ENCODE measurements at places on chromosomes 1 and 21.

DNA sequence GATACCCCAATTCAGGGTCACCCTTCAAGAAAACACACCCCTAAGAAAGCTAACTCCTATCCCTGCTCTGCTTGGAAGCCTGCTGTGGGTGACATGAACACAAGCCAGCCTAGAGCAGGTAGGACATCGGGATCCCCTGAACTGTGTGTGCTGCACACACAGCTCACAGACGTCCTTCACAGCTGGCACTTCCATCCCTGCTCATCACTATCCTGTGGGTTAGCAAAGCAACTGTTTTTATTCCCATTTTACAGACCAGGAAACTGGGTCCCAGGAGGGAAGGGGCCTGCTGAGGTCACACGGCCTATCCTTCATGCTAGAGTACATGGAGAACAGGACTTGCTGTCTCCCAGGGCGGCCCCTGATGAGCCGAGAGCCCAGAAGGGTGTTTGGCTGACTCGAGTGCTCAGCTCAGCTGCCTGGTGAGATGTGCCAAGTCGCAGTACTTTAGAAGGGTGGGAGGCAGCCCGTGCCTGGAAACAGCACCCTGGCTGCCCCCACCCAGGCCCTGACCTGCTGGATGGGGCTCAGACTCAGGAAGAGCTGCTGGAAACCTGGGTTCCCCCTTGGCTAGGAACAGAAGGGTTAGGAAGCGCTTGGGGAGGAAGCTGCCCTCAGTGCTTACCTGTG lies 28.3 kb upstream of the BTG2 start:
- DNase-seq: no peak

DNA sequence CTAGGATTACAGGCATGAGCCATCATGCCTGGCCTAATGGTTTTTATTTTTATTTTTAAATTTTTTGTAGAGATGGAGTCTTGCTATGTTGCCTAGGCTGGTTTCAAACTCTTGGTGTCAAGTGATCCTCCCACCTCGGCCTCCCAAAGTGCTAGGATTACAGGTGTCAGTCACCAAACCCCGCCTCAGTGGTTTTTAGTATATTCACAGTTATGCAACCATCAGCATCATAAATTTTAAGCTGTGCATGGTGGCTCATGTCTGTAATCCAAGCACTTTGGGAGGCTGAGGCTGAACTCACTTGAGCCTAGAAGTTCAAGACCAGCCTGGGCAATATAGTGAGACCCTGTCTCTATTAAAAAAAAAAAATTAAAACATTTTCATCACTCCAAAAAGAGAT lies 28.6 kb downstream of the PIK3CD start:
- no peak for DNase-seq

DNA sequence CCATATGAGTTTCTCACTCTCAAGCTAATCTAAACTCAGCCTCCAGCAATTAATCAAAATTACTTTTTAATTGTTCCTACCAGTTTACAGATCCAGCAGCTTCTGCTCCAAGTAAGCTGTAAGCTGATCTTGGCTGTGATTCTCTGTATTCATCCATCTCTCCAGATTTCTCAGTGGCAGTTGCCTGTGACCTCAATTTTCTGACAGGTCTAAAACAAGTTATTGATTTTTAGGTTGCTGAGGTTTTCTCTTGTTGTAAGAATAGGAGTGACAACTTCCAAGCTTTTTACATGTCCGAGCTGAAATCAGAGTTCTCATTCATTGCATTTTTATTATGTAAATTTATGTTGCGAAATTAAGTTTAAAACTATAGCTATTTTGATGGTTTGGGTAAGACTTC lies 1044.4 kb downstream of the PLA2G4A start:
- DNase-seq: no peak

DNA sequence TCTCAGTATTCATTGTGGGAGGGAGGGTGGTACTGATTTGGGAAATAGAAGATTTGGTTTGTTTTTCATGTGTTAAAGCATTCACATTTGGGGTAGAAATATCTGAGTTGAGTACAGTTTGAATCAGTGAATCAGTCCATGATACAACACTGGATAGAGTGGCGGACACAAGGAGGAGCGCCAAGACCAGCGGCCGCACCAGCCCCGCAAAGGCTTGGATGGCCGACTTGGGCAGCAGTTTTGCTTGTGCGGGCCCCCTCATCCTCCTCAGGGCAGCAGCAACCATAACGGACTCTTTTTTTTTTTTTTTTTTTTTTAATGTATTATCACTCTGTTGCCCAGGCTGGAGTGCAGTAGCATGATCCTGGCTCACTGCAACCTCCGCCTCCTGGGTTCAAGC lies 20.0 kb upstream of the CDC14A start:
- DNase-seq: no peak

DNA sequence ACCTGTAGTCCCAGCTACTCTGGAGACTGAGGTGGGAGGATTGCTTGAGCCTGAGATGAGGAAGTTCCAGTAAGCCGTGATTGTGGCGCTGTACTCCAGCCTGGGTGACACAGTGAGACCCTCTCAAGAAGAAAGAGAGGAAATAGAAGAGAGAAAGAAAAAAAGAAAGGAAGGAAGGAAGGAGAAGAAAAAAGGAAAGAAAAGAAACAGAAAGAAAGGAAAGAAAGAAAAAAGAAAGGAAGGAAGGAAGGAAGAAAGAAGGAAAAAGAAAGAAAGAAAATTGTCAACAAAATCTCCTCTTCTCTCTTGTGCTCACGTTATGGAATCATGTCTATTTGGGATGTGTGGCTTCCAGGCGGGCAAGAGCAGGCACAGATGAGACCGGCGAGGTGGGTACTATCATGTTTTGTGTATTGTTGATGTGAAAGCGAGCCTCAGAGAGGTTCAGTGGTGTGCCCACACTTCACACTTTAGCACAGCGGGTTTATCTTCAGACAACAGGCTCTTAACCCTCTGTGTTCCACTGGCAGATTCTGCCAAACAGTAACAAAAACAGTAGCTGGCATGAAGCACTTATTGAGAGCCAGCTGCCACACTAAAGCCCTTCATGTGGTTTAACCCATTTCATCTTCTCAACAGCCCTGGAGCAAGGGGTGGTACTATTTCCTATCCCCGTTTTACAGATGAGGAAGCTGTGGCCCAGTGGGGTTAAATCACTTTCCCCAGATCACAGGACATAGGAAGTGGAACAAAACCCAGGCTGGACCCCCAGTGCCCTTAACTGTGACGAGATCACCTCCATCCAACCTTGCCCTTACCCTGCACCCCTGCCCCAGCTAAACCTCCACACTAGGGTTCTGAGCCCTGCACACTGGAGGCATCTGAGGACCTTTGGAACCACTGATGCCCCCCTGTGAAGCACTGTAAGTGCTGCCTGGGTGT lies 94.7 kb upstream of the TARDBP start:
- no peak for DNase-seq

- no peak for DNase-seq
Observed at GRCh38 chr1:111778541-111779051, 22.9 kb downstream of the DDX20 start.

DNA sequence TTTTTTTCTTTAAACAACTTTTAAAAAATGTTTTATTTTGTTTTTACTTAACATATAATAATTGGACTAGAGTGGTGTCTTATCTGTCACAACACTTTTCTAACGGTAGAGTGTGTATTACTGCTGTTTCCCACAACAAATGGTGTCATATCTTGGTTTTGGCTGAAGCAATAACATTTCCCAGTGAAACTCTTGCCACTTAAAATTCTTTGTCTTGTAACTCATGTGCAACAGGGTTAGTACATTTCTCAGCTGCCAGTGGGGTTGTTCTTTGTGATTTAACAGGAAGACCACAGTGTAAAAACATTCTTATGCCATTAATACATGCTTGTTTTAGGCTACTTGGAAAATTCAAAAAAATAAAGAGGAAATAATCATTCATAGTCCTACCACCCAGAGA lies 43.5 kb downstream of the ALPL start:
- DNase-seq: no peak

GRCh38 chr1:78165816-78166215 lies 120.0 kb downstream of the GIPC2 start:
- DNase-seq: no peak

DNA sequence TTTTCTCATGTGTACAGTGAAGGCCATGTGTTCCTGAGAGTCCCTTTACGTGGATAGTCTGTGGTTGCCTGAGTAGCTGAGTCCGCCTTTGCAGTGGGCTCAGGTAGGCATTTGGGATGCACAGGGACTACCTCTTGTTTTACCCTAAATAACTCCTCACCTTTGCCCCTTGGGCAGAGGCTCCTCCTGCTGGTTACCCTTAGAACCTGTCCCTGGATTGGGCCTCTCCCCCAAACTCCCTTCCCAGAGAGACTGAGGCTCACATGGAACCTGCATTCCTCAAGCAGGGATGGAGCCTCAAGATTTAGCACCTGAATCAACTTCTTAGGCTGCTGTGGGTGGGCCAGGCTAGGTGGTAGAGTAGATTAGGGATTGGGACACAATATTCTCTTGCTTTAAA lies 111.7 kb downstream of the FOXD2 start:
- no peak for DNase-seq

- no peak for DNase-seq
Observed at GRCh38 chr1:227562933-227563323, 428 bp upstream of the ZNF678 start.

GRCh38 chr1:56376188-56376984 lies 203.0 kb downstream of the PLPP3 start:
- peak; percentile 57 for DNase-seq

- no peak for DNase-seq
Observed at GRCh38 chr21:32307706-32308105, 9.1 kb downstream of the MRAP start.

GRCh38 chr1:22729912-22730311 lies 19.3 kb downstream of the EPHB2 start:
- DNase-seq: no peak

GRCh38 chr1:193241132-193241827 lies 54.9 kb upstream of the B3GALT2 start:
- no peak for DNase-seq

DNA sequence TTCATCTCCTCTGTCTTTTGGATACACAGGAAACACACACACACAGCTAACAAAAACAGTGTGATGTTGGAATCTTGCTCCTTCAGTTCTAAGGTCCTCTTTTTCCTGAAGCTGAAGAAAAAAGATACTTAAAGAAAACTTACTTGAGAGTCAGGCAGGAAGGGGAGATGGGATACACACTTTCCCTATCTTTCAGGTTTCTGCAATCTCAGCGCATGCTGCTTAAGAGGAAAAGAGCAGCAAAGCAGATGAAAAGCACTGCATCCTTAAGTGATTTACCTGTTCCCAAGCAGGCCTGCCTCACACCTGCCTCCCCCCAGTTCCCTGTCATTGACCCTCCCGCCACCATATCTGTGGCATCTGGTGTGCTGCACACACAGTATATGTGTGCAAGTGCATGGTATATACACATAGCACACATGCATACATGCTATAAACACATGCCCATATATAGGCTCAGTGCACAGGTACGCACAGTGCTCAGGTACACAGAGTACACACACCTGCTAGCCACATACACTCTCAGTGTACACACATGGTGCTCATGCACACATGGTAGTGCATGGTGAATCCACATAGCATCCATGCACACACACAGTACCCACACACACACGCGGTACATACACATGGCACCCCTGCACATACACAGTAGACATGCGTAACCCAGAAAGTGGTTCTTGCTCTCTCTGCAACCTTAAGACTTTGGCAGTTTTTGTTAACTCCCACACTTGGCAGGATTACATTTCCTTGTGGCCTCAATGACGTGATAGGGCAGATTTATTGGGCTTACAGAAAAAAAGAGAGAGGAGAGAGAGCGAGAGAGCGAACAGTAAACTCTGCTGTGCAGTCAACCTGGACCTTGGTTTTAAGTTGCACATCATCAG lies 166.9 kb downstream of the TOMM20 start:
- no peak for DNase-seq

DNA sequence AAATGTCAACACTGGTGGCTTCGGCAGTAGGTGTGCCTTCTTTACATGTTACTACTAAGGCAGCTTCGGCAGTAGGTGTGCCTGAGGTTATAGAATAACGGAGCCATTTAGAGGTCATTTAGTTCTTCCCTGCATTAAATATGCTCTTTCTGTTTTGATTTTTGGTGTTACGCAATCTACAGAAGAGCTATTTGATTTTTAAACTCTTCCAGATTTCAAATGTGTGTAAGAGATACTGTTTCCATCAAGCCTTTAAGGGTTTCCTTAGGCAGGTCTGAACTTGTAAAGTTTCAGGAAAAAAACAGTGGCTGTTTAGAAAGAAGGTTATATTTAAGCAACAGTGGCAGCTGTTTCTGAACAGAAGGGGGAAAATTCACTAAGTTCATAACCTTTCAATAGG lies 54.8 kb downstream of the PIK3R3 start:
- DNase-seq: no peak

DNA sequence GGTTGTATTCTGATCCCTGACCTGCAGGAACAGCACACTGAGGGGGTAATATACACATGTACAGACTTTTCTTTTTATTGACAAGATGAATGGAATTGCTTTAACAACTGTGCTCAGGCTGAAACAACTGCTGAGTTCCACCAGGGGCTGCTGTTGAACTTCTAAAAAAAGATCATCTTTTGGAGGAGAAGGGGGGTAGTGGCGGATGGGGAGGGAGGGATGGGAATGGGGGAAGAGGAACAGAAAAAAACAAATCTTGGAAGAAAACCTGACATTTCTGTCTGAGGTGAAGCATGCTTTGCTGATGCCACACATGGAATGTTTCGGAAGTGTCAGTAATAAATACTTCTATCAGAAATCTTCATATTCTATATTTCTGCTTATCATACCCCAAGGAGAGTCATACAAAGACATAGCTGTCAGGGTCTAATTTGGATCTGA lies 75.0 kb downstream of the RWDD3 start:
- no peak for DNase-seq

- no peak for DNase-seq
Observed at GRCh38 chr1:8458607-8459006, 140.7 kb downstream of the SLC45A1 start.

DNA sequence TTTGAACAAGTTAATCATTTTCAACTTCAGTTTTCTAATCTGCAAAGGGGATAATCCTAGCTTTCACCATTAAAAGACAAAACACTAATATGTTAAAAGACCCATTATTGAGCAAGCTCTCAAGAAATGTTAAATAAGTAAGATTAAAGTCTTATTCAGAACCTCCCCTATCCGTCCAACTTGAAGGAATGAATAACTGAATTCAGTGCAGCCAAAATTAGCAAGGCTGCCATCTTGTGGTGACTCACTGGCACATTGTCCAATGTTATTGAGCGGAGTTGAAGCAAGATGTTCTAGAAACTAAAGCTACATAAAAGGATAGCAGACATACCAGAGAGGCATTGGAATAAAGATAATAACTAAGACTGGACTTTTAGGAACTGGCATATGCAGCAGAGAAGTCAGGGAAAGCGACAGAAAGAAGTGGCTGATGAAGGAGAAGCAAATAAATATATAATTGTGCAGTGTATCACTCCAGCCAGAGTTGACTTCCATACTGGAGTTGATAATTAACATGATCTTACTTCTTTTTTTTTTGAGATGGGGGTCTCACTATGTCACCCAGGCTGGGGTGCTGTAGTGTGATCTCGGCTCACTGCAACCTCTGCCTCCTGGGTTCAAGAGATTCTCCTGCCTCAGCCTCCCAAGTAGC lies 8.2 kb upstream of the CAP1 start:
- peak; percentile 15 for DNase-seq

GRCh38 chr1:242427519-242427918 lies 97.0 kb downstream of the PLD5 start:
- DNase-seq: no peak

All from anterior cingulate cortex (tissue), 58 donors.